Activated naive CD4-positive, alpha-beta T cell treated with anti-CD3 and anti-CD28 coated beads, Interleukin-2, amount 10 ng/mL, durations not matched to agents 5 hours and 36 hours (primary cell): ENCODE measurements at places on chromosomes 2 and 18. TPM values are rescaled to one million over a fixed set of nuclear protein-coding genes. Genes with fewer than 3 reads are reported as not detected.

NR4A2 gene
- 1.4 TPM for total RNA-seq

PRR30 gene
- total RNA-seq: not detected

IL1F10 gene
- not detected for total RNA-seq

PID1 gene
- not detected for total RNA-seq

GALNT1 gene
- total RNA-seq: 38.9 TPM

TMEM200C gene
- total RNA-seq: not detected

CRYGC gene
- not detected for total RNA-seq

CFAP65 gene
- not detected for total RNA-seq

LTBP1 gene
- 0.43 TPM for total RNA-seq

COL4A4 gene
- total RNA-seq: 0.03 TPM

TXNL4A gene
- total RNA-seq: 118 TPM

DUSP19 gene
- total RNA-seq: 1.2 TPM

LHCGR gene
- total RNA-seq: not detected

GPR35 gene
- total RNA-seq: 2.1 TPM

CYP27C1 gene
- not detected for total RNA-seq

RAB17 gene
- total RNA-seq: not detected

LYPD6 gene
- total RNA-seq: not detected

CFAP53 gene
- 0.45 TPM for total RNA-seq

LIMS2 gene
- total RNA-seq: 53.4 TPM

UGT1A4 gene
- not detected for total RNA-seq

CLK1 gene
- total RNA-seq: 139 TPM

CRACDL gene
- total RNA-seq: 0.20 TPM

ARHGAP15 gene
- total RNA-seq: 170 TPM

NAT8 gene
- not detected for total RNA-seq

TTC21B gene
- total RNA-seq: 15.7 TPM

RPRM gene
- total RNA-seq: not detected

SMIM21 gene
- total RNA-seq: not detected

POTEI gene
- not detected for total RNA-seq

ARHGAP28 gene
- not detected for total RNA-seq

MARCO gene
- total RNA-seq: not detected

IL37 gene
- total RNA-seq: 0.50 TPM

KATNAL2 gene
- total RNA-seq: 0.60 TPM

CENPA gene
- 31.0 TPM for total RNA-seq

EML6 gene
- 0.86 TPM for total RNA-seq

ANKRD30B gene
- not detected for total RNA-seq

POTEC gene
- total RNA-seq: not detected

PER2 gene
- 14.1 TPM for total RNA-seq

POTEF gene
- total RNA-seq: not detected

NEU2 gene
- not detected for total RNA-seq

ANKRD62 gene
- not detected for total RNA-seq

ASPRV1 gene
- total RNA-seq: 1.3 TPM

PIGN gene
- total RNA-seq: 25.6 TPM

SPOPL gene
- 13.2 TPM for total RNA-seq

EFHD1 gene
- 8.2 TPM for total RNA-seq

TSN gene
- 55.4 TPM for total RNA-seq

LRRC30 gene
- total RNA-seq: not detected

EGR4 gene
- not detected for total RNA-seq

EPB41L3 gene
- total RNA-seq: 4.7 TPM

FOXD4L1 gene
- total RNA-seq: 0.40 TPM

AMER3 gene
- total RNA-seq: not detected
